ENCODE measurements at places on chromosomes 7 and 10.

DNA sequence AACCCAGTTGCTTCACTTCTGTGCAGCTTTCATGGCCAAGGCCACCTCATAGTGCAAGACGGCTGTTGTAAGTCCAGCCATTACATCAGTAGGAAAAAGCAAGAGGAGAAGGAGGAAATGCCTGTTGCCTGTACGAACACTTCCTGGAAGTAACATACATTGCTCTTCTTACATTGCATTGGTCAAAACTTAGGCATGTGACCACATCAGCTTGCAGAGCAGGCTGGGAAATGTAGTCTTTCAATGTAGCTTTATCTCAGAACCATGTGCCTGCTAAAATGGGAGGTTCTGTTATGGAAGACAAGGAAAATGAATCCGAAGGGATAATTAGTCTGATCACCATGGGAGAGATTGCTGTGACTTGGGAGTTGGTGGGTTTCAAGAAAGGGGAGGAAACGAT, 4.3 kb downstream of the SLC29A3 start:
- DNase-seq: peak; percentile 30

DNA sequence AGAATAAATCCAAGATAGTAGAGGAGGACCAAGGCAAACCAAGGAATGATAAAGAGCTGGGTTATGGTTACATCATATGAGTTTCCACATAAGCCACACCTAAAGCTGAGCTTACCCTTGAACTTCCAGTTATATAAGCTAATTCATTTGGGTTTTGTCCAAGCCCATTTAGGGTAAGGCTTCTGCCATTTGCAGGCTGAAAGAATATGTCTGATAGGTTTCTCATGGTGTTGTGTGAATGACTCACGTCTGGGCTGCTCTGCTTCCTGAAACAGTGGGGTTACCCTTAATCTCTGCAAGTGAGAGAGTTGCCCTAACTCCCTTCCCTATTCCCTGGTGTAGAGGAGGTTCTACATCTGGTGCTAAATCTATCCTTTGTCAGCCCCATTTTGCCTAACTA, 60.8 kb downstream of the PTTG1IP2 start:
- DNase-seq: no peak

GRCh38 chr7:101690061-101690460, 61.0 kb upstream of the MYL10 start:
- no peak for DNase-seq

DNA sequence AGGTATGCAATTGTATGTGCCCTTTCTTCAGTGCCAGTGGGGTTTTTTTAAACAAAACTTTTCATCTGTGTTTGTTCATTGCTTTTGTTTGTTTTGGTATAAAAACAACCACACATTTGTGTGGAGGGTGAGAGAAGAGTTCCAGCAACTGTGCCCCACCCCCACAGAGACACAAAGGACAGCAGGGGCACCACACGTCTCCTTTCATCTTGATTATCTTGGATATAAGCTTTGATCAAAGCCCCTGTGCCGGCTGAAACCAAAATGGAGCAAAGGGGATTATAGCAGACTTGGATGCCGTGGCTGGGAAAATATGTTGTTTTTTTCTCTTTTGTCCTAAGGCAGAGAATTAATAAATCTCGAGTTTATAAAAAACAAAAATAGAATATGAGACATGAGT, 111.8 kb upstream of the RSU1 start:
- no peak for DNase-seq

- DNase-seq: no peak
Observed at GRCh38 chr7:89681448-89681847, 472.8 kb upstream of the STEAP1 start.

DNA sequence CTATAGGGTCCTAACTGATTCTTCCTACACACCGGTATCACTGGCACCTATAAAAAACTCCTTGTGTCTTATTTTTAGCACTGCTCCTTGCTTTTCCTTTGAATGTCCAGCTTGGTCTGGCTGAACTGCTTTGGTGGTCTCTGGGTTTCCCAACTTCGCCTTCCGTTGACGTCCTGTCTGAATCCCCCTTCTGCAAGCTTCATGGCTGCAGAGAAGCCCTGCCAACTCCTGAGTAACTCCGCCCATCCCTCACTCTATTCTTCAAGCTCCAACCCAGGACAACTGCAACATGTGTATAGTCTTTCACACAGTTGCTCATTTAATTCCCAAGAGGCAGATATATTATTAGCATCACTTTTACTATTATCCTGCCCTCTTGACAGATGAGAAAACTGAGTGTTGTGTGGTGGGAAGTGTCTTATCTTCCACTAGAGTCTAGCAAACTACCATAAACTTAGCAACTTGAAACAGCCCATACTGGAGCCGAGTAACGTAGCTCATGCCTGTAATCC, 40.9 kb downstream of the MTURN start:
- no peak for DNase-seq

DNA sequence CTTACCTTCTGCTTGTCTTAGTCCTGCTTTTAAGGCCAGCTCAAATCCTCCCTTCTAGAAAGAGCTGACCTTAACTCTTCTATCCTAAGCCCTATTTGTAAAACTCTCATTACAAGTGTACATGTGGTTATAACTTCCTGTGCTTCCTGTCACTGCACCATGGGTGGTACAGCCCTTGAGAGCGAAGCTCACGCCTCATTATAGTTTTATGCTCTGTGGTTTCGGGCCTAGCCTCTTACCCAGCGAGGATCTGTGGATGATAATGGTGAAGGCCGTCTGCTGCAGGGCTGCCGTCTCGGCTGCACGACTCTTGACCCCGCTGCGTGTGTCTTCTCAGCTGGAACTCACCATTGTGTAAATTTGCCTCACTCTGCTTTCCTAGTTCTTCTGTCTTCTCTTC, 74.6 kb downstream of the CUL1 start:
- no peak for DNase-seq

GRCh38 chr7:43533801-43534479, 49.0 kb upstream of the STK17A start:
- no peak for DNase-seq

- no peak for DNase-seq
Observed at GRCh38 chr10:74153676-74154075, 2.7 kb downstream of the ADK start.

DNA sequence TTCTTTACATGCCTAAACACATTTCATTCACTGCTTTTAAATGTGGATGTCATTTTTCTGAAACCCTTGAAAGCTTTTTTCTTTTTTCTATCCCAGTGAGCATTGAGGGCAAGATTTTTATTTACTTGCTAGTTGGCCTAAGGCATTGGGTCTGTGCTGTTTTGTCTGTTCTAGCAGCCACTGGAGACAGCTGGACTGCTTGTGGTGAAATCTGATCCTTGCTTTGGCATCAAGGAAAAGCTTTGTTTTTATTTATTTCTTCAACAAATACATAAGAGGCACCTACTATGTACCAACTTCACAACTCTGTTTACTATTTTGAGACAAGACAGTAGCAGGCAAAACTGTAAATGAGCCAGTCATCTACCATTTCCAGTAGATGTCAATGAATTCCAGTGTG, 28.4 kb upstream of the PDLIM1 start:
- no peak for DNase-seq

DNA sequence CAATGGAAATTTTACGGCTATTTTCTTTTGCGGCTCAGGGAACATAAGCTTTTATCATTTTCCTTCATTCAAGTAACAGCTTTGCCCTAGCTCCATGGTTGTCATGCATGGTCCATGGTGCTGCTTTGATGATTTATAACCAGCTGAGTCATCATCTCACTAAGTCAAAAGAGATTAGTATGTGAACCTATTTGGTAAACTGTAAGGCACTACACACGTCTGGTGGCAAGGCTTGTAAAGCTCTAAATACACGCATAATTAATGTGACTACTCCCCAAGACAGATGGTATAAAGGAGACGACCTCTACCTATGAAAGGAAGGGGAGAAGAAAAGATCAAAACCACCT, 340.2 kb downstream of the KCNMA1 start:
- peak; percentile 69 for DNase-seq

GRCh38 chr7:112080978-112081377, 125.2 kb downstream of the DOCK4 start:
- peak; percentile 11 for DNase-seq

GRCh38 chr7:42350801-42351200, 113.8 kb upstream of the GLI3 start:
- DNase-seq: no peak

DNA sequence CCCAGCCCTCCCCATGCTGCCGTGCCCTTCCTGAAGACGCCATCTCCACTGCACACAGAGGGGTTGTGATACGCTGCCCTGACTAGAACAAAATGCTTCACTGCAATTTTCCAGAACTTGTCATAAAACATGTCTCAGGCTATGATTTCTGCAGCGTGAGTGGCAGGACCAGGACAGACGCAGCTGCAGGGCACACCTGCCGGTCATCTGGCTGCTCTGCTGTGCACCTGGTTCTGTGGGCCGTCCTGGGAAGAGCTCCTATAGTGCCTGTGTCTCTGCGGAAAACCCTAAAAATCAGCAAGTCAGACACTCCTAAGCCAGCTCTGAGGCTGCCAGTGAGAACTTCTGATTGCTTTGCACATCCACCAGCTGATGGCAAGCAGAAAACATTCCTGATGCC, 39.7 kb upstream of the DIP2C start:
- DNase-seq: no peak

DNA sequence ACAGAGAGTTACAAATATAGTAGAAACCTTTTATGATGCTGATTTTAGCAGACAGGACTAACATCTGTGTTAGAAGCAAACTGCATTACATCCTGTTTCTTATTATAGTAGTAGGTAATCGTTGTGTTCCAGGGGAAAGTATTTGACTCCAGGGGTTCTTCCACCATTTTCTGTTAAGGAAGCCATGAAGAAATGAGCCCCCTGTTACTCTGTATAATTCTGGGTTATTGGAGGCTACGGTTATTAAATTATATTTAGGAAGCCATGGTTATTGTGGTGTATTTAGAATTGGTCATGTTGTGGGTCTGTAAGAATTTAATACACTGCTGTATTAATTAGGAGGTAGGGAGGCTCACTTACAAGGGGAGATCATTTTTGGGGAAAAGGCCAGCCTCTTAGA, 175.8 kb upstream of the AGK start:
- no peak for DNase-seq
